ENCODE measurements at places on chromosomes 13 and 19. TPM values are rescaled to one million over a fixed set of nuclear protein-coding genes. Genes with fewer than 3 reads are reported as not detected.

- DNase-seq: no peak
Measured at GRCh38 chr13:40940841-40941240, 78.3 kb downstream of the ELF1 start.

The SMAD9 gene
- 10.8 TPM for polyA plus RNA-seq

The OPA3 gene
- 10.2 TPM for polyA plus RNA-seq

DNA sequence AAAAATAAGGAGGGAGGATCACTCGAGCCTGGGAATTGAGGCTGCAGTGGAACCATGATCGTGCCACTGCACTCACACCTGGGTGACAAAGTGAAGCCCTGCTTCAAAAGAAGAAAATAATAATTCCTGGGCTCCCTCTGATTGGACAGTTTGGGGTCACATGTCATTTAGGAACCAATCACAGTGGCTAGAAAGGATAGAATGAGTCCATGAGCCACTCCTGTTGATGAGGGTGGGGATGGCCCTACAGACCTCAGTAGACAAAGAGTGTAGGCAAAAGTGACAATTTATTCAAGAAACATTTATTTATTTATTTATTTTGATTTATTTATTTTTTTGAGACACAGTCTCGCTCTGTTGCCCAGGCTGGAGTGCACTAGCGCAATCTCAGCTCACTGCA lies 26.8 kb upstream of the ADGRE5 start:
- DNase-seq: no peak

DNA sequence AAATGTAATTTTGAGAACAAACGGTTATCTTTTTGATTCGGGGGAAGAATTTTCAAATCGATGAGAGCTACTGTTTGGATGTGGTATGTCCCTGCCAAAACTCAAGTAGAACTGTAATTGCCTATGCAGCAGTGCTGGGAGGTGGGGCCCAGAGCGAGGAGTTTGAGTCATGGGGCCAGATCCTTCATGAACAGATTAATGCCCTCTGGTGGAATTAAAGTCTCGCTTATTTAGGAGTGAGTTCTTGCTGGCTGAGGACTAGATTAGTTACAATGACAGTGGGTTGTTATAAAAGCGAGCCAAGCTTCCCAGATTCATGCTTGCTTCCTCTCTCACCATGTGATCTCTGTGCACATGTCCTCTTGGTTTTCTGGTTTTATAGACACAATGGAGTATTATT lies 11.8 kb upstream of the PRR20A start:
- DNase-seq: no peak

- no peak for DNase-seq
Measured at GRCh38 chr19:32924200-32924599, 47.6 kb downstream of the CEP89 start.

The KLK14 gene
- 0.29 TPM for polyA plus RNA-seq

GRCh38 chr19:19185853-19186740 lies 5.9 kb downstream of the BORCS8 start:
- DNase-seq: no peak

- DNase-seq: no peak
Measured at GRCh38 chr13:33230178-33230881, 55.2 kb downstream of the STARD13 start.

DNA sequence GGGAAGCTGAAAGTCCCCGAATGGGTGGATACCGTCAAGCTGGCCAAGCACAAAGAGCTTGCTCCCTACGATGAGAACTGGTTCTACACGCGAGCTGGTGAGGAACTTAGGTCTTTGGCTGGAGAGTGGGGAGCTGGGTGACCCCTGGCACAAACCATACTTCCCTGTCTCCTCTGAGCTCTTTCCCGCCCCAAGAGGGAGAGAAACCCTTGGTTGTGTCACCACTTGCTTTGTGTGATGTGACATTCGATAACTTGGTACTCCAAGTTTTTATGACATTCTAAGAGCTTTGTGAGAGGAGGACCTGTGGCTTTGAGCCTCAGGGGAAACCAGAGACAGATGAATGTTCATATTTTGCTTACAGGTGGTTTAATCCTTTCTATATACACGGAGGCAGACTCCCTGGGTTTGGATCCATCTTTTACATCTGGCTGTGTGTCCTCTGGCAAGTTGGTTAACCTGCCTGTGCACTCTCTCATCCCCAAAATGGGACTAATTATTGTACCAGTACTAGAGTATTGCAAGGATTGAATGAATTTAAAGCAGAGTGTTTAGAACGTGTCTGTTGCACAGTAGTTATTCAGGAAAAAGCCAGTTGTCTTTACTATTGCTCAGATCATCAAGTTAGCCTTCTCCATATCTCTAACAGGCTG lies 1.2 kb downstream of the RPS19 start:
- DNase-seq: no peak

- DNase-seq: no peak
Measured at GRCh38 chr13:99911965-99912566, 59.5 kb downstream of the ZIC5 start.

The KLK6 gene
- polyA plus RNA-seq: not detected

DNA sequence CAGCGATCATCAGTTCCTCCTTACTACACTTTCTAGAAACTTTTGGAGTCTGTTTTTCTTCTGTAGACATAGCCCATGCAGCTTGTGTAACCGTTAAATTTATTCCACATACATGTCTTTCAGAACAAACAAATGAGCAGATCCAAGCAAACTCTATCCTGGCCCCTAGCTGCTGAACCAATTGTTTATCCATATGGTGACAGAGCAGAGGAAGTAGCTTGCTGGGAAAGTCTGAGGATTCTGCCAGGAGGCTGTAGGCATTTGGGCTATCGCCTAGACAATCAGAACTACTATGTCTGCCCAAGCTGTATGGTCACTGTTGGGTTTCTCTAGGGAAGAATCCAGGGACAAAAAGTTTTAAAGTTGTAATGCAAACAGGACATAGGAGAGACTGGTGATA lies 343.7 kb downstream of the SPRY2 start:
- no peak for DNase-seq

The ETHE1 gene
- polyA plus RNA-seq: 60.1 TPM

The DOCK6 gene
- 30.6 TPM for polyA plus RNA-seq

DNA sequence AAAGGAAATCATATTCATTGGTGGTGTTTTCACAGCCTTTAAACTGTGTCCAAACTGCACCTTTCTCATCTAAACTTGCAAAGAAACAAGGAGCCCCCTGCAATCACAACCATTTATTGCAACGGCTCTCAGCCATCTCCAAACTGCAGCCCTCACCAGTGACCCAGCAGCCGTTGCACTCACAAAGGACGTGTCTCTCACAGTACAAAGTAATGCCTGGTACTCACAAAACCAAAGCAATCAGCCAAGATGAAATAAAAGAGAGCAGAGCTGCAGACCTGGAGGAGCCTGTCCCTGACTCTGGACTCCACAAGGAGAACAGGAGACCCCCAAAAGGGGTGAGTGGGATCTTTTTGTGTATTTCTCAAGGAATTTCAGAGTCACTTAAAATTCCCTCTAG lies 20.2 kb upstream of the CEACAM21 start:
- DNase-seq: no peak

The TNFSF13B gene
- 3.8 TPM for polyA plus RNA-seq

The RNU6-9 gene
- polyA plus RNA-seq: not detected

DNA sequence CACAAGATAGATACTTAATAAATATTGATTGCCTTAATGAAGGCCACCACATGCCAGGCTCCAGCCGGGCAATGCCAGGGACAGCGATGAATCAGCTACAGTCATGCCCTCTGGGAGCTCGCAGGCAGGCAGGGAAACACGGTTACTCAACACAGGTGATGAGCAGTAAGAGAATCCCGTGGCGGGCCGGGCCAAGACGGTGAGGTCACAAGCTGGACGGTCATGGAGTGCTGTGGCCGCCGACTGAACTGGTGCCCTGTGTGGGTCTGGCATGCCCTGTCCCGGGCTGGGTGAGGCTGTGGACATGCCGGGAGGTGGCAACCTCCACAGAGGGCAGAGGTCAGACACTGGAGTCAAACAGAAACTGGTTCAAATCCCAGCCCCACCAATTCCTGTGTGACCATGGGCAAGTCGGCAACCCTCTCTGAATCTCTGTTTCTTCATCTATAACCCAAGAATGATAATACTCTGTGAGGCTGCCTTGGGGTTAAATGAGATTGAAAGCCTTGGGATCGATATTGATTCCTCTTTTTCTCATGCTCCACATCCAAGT lies 13.2 kb upstream of the PAK4 start:
- DNase-seq: no peak

DNA sequence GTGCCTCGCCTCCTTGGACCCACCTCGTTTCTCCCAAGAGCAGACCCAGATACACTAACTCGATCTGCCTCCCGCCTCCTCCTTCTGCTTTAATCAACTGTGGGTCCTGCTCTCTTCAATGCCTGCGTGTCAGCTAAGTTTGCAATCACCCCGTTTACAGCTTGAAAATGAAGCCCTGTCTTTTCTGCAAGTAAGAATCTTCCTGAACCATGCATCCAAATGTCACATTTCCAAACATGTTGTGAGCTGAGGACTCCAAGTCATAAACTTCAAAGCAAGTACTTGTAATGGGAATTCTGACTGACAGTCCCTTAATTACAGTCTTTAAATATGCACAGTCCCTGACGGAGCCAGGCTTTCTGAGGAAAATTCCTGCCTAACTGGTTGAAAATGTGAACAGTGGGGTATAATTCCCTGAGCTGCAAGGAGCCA lies 154.9 kb upstream of the UQCRFS1 start:
- DNase-seq: no peak

DNA sequence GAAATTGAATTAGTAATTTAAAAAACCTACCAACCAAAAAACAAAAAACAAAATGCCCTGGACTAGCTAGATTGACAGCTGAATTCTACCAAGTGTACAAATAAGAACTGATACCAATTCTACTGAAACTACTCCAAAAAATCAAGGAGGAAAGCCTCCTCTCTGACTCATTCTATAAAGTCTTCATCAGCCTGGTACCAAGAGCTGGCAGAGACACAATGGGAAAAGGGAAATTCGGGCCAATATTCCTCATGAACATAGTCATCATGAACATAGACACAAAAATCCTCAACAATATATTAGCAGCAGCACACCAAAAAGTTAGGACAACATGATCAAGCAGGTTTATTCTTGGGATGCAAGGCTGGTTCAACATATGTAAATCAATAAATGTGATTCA lies 2667.7 kb upstream of the PCDH20 start:
- no peak for DNase-seq

- DNase-seq: no peak
Measured at GRCh38 chr13:44181931-44182330, 191.7 kb upstream of the SERP2 start.

The PTPRH gene
- polyA plus RNA-seq: 1.6 TPM

DNA sequence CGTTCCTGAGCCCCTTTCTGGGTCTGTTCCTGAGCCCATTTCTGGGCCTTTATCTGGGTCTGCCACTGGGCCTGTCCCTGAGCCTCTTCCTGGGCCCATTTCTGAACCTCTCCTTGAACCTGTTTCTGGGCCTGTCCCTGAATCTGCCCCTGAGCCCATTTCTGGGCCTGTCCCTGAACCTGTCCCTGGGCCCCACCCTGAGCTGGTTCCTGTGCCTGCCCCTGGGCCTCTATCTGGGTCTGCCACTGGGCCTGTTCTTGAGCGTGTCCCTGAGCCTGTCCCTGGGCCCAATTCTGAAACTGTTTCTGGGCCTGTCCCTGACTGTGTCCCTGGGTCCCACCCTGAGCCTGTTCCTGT lies 40.4 kb upstream of the GRTP1 start:
- DNase-seq: no peak

DNA sequence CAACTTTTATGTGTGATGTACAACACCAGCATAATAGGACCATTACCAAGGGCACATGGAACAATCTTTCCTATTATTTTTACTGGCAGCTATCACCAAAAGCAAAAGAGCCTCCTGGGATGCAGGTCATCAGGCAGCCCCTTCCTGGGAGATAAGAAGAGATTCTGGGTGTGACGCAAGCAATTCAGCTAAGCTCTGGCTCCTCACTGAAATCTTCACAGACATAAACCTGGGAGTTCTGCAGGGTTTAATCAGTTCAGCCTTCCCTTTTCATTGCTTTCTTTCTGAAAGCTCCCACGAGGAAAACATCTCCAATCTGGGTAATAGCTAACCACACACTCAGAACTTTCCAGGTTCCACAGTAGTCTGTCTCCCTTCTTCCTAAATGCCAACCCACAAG lies 341.1 kb downstream of the ENOX1 start:
- no peak for DNase-seq

The RYR1 gene
- 1.1 TPM for polyA plus RNA-seq

- DNase-seq: no peak
Measured at GRCh38 chr13:107568181-107568580, 647.2 kb downstream of the LIG4 start.

GRCh38 chr13:77696006-77696878 lies 1.2 kb upstream of the SLAIN1 start:
- DNase-seq: no peak

GRCh38 chr13:25281193-25281934 lies 5.9 kb downstream of the MTMR6 start:
- no peak for DNase-seq

DNA sequence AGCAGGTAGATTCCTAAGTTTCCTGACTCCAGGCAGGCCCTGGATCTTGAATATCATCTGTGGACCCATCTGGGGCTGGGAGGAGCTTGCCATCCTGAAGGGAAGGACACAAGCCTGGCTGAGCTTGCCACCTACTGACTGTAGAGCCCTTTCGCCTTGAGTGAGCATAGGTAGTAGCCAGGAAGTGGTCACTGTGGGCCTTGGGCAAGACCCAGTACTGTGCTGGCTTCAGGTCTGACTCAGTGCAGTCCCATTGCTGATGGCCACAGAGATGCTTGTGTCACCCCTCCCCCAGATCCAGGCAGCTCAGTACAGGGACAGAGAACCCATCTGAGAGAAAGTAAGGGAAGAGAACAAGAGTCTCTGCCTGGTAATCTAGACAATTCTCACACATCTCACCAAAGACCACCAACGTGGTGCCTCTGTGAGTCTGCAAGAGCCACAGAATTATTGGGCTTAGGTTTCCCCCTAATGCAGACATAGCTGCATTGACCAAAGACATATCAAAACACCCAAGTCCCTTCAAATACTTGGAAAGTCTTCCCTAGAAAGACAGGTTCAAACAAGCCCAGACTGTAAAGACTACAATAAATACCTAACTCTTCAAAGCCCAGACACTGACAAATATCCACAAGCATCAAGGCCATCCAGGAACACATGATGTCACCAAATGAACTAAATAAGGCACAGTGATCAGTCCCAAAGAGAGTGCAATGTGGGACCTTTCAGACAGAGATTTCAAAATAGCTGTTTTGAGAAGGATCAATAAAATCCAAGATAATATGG lies 108.2 kb upstream of the WASF3 start:
- no peak for DNase-seq

The PLPPR3 gene
- polyA plus RNA-seq: 0.03 TPM
